Activated CD4-positive, CD25-positive, alpha-beta regulatory T cell (primary cell): ENCODE measurements at places on chromosomes 7 and 10.

DNA sequence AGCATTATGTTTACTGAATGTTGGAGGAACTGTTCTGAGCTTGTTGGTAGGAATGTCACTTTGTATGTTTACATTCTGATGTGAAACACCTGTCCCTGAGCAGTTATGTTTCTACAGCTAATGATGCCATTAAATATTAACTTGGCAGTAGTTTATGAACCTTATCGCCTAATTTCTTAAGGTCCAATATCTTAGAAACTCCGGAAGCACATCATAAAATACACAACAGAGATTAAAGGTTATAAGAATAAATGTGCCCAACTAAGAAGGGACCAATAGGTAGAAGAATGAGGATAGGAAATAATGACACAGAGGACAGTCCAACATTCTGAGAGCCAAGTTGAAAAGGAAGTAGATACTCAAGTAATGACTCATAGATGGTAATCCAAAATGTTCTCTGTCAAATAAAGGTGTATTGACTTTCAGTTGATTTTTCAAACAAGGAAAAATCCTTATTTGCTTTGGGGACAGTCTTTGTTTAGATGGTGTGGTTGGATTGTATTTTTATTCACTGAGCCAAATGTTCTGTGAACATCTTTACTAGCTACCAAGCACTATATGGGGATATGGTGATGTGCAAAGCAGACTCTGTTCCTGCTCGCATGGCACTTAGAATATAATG is 31.9 kb downstream of the LCOR start:
- DNase-seq = no peak

- DNase-seq = no peak
Measured at GRCh38 chr10:122854648-122855047, 9.0 kb upstream of the CUZD1 start.

GRCh38 chr7:155483868-155484325 is 26.0 kb downstream of the EN2 start:
- no peak for DNase-seq

- DNase-seq = no peak
Measured at GRCh38 chr7:112873831-112874553, 83.8 kb upstream of the TMEM168 start.

DNA sequence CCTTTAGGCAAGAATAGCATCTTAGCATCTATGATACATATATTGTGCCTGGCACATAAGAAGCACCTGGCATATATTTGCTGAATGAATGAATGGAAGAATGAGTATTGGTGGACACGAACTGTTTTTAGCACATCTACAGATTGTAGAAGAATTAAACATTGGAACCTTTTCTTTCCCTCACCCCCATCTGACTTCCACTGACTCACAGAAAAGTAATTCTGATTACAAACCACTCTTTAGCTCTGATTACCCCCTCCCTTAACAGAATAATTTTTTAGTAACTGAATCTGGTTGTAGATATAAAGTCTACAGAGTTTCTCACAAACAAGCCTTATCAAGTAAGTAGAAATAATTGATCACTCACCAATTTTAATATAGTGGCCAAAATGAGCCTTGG is 31.9 kb downstream of the SLC26A4 start:
- no peak for DNase-seq

GRCh38 chr10:124524991-124525653 is 63.5 kb downstream of the LHPP start:
- DNase-seq = no peak

- no peak for DNase-seq
Measured at GRCh38 chr7:55052741-55053427, 34.1 kb downstream of the EGFR start.

- no peak for DNase-seq
Measured at GRCh38 chr10:121325490-121326231, 272.6 kb downstream of the FGFR2 start.

DNA sequence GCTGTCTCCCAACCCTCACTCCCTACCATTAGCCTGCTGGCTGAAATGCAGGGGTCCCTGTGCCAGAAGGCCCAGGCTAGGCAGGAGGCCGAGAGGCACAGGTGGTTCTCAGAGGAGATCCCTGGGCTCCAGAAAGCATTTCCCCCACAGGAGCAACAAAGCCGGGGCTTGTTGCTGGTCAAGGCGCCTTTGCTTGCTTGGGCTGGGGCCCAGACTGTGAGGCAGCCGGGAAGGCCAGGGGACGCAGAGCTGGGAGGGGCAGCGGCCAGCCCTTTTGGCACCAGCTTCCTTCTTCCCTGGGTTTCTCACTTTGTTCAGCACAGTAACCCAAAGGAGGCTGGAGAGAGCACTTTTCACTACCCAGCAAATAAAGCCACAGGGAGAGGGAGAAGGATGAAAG is 48.6 kb downstream of the FBXW4 start:
- DNase-seq = no peak
